ENCODE measurements at places on chromosomes 7 and 10.

- DNase-seq, result no peak
Measured at GRCh38 chr7:98657736-98658135, 40.7 kb downstream of the NPTX2 start.

- no peak for DNase-seq
Measured at GRCh38 chr10:79379512-79380124, 32.3 kb downstream of the PPIF start.

DNA sequence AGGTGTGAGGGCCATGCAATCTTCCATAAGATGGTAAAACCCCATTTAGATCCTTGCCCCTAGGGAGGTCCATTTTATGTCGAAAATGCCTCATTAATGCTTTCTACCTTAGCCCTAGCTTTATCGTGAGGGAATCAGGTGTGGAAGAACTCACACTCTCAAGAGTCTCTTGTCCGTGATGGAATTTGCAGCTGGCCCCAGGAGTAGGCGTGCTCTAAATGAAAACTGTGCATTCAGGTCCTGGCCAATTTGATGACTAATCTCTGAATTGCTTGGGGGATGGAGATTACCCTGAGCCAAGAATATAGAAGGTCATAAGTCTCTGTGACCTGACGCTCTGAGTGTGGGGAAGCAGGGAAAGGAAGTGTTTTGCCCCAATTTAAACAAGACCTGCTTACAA lies 6.6 kb downstream of the C10orf90 start:
- no peak for DNase-seq

DNA sequence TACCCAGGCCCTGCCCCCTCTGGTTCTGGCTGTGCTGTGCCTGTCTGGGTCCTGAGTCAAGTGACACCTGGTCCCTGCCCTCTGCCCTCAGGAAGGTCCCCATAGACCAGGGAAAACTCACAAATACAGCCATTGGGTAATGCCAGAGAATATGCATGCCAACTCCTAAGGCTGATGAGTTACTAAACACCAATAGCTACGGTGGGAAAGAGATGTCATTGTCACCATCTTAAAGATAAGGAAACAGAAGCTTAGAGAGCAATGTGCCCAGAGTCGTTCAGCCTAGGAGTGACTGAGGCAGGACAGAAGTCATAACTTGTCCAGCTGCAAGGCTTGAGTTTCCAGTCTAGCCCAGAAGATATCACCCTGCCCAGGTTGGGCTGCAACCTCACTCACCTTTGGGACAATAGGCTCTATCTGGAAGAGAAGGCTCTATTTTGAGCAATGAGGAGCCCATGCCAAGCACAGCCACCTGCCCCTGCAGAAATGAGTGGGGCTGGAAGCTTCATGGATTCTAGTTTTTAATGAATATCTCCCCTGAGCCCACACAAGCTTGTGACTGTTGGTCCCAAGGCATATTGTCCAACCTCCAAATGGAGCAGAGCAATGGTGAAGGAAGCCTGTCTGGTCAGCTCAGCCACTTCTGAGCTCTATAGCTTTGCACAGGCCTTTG lies 42.6 kb downstream of the ZNF273 start:
- DNase-seq, result no peak

- DNase-seq, result no peak
Measured at GRCh38 chr10:65355141-65355680, 1570.6 kb upstream of the LRRTM3 start.

- DNase-seq, result no peak
Measured at GRCh38 chr7:1973321-1974251, 259.2 kb downstream of the MAD1L1 start.

DNA sequence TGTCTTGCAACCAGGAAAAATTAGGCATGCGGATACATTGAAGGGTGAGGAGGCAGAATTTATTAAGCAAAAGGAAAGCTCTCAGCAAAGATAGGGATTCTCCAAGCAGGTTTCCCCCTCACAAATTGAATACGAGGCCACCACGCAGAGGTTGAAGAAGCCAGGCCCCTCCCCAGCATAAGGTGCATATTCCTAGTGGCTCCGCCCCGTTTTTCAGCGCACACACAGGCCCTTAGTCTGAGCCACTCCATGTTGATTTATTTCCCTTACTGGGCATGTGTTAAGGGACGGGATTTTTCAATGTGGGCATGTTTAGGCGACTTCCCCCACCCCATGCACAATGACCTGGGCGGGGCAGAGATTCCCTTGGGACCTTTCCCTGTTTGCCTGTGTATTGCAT lies 24.9 kb downstream of the PPP2R2D start:
- DNase-seq, result no peak

GRCh38 chr10:1324903-1325302 lies 268.7 kb downstream of the WDR37 start:
- DNase-seq, result no peak

DNA sequence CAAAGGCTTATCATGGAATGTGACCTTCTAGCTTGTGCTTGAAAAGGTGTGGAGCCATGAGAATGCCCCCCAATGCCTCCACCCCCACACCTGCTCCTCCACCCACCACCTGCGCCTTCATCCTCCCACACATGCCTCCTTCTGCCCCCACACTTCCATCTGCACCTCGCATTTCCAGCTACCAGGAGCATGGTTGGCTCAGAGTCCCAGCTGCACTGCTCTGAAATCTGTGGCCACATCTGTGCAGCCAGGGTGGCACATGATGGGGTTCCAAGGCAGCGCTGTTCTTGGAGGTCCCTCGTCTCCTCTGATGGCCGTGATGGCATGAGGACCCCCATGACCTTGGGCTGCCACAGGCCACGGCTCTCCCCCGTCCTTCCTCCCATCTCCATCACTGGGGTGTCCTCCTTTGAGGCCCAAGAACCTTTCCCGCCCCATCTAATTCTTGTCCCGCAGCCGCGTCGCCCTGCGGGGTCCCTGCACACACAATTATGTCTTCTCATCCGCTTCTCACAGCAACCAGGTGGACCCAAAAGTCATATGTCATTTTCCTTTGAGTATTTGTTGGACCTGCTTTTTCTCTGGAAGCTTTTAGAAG lies 40.6 kb upstream of the CNPY1 start:
- DNase-seq, result no peak

DNA sequence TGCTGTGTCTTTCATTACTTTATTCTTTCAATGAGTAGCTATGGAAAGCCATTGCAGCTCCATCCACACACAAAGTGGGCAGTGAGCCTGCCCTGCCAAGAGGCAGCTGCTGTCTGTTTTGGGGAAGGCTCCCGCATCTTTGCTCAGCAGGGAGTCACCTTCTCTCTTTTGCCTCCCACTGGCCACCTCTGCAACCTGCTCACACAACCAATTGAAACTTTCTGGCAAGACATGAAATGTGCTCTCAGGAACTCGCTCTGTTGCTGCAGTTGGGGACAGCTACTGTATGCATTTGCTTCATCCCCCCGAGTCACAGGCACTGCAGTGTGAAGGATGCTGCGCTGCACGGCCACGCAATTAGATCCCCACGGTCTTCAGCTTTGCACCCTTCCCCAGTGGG lies 244.8 kb upstream of the NFE2L3 start:
- no peak for DNase-seq

- DNase-seq, result no peak
Measured at GRCh38 chr7:28267012-28267411, 86.4 kb upstream of the JAZF1 start.

GRCh38 chr7:51543801-51544553 lies 227.4 kb upstream of the COBL start:
- DNase-seq, result no peak

GRCh38 chr10:17033529-17034260 lies 95.9 kb downstream of the CUBN start:
- DNase-seq, result no peak

GRCh38 chr10:73771722-73772280 lies 10.0 kb upstream of the CHCHD1 start:
- peak; percentile 86 for DNase-seq

GRCh38 chr10:79380125-79380945 lies 33.1 kb downstream of the PPIF start:
- no peak for DNase-seq

DNA sequence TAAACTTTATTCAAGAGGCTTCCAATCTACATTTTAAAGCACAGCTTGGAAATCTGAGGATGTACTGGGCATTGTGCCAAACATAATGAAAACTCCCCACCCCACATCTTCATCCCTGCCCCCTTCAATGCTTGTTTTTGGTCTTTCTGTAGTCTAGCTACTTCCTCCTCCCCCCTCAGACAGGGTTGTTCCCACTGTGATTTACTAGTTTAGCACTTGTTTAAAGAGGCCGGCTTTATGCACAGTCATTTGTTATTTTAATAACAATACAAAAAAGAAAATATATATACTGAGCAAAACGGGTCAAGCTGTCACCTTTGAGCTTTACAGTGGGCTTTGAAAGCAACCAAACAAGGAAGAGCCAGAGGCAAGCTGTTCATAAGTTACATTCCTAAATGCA lies 132.6 kb downstream of the CHRM2 start:
- no peak for DNase-seq

DNA sequence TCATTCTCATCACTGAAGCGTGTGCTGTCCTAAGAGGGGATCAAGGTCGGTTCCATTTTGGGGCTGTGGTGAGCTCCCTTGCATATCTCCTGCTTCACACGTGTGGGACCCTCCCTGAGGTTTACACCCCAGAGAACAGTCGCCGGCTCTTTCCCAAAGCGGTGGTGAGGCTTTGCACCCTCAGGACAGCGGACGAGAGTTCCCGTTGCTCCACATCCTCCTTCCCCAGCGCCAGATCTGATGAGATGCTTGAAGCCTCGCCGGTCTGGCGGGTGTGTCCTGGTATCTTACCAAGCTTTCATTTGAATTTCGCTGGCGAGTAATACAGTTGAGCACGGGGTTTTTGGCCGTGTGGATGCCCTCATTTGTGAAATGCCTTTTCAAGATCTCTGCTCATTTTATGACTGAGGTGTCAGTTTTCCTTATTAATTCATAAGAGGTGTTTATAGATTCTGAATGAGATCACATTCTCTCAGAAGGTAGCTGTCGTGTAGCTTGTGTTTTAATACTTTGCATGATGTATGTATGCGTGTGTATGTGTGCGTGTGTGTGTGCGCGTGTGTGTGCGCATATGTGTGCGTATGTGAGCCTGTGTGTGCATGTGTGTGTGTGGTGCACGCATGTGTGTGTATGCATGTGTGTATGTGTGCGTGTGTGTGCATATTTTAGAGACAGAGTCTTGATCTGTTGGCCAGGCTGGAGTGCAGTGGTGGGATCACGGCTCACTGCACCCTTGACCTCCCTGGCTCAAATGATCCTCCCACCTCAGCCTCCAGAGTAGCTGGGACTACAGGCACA lies 30.7 kb downstream of the ELFN1 start:
- DNase-seq, result no peak

DNA sequence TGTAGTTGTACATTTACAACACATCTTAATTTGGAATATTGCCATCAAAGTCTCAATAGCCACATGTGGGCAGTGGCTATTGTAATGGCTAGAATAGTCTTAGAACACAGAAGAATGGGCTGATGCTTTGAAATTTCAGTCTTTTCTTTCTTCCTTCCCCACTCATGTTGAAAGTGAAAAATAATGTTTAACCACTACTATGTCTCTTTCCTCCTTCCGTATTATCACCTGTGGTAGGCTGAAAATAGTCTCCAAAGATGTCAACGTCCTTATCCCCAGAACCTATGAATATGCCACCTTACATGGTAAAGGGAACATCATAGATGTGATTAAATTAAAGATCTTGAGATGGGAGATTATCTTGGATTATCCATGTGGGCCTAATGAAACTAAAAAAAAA lies 154.0 kb downstream of the SUGCT start:
- DNase-seq, result no peak
